Germinal center (tissue), 1 donor: ENCODE measurements at places on chromosomes 3 and 15.
A peak's percentile ranks its signal among the peaks of the same experiment; 100 is the strongest.

GRCh38 chr3:179177611-179178010 lies 29.5 kb downstream of the PIK3CA start:
- no peak for DNase-seq

GRCh38 chr3:132790806-132791205 lies 68.6 kb upstream of the NPHP3 start:
- DNase-seq = no peak

GRCh38 chr15:65790694-65791334 lies 1.3 kb downstream of the DENND4A start:
- peak; percentile 41 for DNase-seq

DNA sequence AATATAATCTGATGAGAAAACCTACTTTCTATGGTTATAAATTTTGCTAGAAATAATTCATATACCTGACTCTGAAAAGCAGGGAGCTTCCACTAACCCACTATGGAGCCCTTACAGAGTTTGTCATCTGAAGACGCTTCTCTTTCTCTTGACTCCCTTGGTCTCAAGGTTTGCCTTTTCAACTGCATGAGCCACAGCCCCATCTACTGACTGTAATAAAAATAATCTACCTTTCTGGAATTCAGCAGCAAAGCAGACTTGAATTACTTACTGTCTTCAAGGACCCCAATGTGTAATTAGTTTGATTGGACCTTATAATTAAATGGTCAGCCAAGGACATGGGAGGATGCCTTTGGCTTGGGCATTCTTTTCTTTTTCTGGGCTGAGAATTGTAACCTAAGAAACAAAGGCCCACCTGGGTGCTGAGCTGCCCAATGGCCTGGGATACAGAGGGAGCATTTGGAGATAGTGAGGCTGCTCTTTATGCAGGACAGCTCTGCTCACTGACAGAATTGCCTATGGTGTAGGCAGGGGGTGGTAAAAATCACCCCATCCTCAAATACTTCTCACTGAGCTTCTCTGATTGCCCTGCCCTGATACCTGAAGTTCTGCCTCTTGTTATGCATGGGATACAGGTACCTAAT lies 178.6 kb upstream of the TRIM42 start:
- no peak for DNase-seq

DNA sequence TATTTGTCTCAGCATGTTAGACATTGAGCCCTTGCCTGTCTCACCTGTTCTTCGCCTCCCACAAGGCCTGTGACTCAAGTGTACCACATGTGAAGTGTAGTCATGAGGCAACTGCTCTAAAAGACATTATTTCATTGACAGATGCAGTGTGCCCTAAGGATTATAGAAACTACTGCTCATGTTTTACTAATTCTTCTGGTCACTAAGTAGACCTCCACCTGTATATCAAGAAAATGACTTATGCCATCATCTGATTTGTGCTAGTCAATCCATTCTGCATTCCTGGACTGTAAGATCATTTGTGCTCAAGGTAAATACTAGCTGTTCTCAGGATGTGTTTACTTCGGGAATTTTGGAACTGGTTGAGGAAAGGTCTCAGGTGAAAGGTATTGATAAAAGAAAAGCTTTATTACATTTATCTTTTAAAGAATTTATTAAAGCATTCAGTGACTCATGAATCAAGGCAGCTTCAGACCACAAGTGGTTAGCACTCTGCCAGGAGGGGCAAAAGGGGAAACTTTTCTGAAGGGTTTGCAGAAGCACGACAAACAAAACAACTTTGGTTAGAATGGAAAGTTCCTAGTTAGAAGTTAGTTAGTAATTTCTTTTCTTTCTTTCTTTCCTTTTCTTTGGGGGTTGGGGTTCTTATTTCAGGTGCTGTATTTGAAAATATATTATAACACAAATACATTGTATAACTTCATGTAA lies 465.3 kb upstream of the CBLB start:
- DNase-seq = no peak

DNA sequence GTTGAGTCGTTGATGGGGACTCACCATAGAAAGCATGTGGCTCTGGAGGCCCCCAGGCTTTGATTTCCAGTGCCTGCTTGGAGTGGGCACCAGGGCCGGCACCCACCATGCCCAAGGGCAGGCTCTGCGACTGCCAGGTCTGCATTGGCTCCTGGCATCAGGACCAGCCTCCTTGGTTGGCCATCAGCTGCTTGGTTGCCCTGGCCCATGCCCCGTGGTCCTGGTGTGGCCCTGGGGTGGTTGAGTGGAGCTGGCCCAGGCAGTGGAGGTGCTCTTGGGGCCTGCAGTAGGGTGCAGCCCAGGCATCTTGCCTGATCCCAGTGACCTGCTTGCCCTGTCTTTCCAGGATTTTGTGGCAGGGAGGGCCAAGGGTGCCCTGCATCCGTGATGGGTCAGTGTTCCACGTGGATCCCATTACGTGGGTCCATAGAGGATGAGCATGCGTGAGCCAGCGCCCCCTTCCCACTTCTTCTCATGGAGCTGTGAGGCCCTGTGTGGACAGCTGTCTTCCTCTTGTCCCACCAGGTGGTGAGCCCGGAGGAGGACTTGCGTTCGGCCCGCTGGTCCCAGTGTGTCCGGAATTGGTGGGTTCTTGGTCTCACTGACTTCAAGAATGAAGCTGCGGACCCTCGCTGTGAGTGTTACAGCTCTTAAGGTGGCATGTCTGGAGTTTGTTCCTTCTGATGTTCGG lies 187.0 kb downstream of the UBE3A start:
- DNase-seq = no peak

- no peak for DNase-seq
These were observed 248.8 kb downstream of the MBNL1 start for GRCh38 chr3:152517502-152517901.

- DNase-seq = no peak
These were observed 80.8 kb downstream of the RFTN1 start for GRCh38 chr3:16432714-16433113.

DNA sequence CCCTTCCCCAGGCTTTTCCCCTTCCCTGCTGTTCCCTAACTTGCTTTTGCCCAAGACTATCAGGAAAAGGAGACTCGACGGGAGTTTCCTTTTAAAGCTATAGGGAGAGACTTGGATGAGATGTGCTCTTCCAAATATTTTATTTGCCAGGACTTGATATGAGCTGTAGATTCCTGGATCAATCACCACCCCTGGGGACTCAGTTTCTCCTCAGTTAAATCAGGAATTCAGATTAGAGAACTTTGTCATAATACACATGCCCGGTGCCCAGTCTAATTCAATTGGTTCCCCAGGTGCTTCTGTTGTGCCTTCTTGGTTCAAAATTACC lies 46.6 kb downstream of the SMAD6 start:
- no peak for DNase-seq

GRCh38 chr3:177703788-177704187 lies 506.5 kb upstream of the TBL1XR1 start:
- DNase-seq = no peak

- no peak for DNase-seq
These were observed 14.0 kb downstream of the VPS13C start for GRCh38 chr15:62046078-62046743.

- DNase-seq = no peak
These were observed 170.4 kb upstream of the LPP start for GRCh38 chr3:187983484-187984124.
